ENCODE measurements at places on chromosomes 16 and 17.

DNA sequence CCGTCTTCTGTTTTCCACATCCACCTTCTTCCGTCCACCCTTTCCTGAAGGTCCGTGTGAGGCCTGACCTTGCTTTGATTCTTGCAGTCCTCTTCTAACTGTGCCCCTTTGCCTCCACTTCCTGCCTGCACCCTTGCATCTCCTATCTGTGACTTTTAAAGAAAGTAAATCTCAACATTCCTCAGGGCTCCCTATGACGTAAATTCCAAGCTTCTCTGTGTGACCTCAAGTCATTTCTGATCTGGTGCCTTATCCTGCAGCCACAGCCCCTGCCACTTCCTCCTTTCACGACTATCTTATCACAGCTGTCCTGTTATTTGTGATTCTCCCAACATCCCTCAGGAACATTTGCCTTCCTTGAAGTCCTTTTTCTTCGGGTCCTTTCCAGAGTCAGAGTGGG, 520.5 kb downstream of the CDH13 start:
- no peak for DNase-seq

- DNase-seq = no peak
Measured at GRCh38 chr17:72215490-72215889, 94.7 kb downstream of the SOX9 start.

- no peak for DNase-seq
Measured at GRCh38 chr16:4241928-4242283, at the start of gene SRL. Gene SRL, minus strand, starts transcription at chr16:4242080. Its CDS starts 13 bp downstream, at chr16:4242067.

- no peak for DNase-seq
Measured at GRCh38 chr16:17203424-17203823, 267.3 kb downstream of the XYLT1 start.

DNA sequence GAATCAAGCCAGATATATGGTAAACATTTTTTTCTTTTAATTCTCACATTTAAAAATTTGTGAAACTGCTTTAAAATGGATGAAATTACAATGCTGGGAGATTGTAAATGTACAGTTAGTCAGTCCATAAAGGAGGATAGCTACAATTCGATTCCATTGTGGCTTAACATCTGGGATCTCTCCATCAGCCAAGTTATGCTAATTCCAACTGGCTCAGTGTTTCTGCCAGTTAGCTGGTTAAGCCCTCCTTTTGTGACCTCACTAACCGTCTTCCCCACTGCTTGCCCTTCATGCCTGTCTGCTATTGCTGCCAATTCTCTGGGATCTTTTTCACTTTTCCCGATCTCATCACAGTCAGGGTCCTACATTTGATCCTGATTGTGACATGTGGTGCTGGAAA, 1347.6 kb downstream of the CDH11 start:
- no peak for DNase-seq

DNA sequence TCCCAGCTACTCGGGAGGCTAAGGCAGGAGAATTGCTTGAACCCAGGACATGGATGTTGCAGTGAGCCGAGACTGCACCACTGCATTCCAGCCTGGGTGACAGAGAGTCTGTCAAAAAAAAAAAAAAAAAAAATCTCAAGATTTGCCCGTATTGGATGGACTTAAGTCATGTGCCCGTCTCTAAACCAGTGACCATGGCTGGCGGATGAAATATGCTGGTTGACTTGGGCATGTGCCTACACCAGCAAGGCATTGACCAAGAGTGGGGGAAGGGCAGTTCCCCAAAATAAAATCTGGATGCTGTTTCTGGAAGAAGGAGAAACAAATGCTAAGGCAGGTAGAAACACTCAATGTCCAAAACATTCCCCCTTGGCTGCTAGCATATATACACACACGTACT, 21.5 kb upstream of the COL1A1 start:
- DNase-seq = no peak

DNA sequence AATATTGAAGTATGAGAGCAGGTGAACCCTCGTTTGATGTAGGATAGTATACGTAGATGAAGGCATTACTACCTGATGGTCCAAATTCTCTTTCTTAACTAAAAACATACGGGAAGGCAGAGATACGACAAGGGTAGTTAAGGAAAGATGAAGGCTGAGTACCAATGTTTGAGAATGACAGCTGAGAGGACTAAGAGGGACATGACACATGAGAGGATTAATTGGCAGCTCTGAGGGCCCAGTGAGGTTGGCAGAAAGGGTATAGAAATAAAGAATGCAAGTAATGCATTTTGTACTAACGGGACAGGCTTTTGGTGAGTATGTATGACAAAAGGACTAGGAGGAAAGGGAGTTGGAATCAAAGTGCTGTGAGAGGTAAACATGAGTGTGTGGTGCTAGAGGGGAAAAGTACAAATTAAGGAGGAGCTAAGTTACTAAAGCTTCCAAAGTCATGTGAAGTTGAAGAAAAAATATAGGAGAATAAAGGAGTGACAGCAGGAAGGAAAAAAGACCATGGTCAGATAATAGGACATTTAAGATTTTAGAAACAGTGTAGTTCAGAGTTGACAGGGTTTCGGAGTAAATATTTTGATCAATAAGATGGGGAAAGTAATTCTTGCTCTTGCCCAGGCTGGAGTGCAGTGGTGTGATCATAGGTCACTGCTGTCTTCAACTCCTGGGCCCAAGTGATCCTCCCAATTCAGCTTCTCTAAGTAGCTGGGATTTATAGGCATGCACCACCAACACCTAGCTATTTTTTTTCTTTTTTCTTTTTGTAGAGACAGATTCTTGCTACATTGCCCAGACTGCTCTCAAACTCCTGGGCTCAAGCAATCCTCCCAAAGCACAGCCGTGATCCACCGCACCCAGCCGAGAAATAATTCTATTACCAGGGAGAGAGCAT, 43.1 kb upstream of the ITGA2B start:
- DNase-seq = no peak

DNA sequence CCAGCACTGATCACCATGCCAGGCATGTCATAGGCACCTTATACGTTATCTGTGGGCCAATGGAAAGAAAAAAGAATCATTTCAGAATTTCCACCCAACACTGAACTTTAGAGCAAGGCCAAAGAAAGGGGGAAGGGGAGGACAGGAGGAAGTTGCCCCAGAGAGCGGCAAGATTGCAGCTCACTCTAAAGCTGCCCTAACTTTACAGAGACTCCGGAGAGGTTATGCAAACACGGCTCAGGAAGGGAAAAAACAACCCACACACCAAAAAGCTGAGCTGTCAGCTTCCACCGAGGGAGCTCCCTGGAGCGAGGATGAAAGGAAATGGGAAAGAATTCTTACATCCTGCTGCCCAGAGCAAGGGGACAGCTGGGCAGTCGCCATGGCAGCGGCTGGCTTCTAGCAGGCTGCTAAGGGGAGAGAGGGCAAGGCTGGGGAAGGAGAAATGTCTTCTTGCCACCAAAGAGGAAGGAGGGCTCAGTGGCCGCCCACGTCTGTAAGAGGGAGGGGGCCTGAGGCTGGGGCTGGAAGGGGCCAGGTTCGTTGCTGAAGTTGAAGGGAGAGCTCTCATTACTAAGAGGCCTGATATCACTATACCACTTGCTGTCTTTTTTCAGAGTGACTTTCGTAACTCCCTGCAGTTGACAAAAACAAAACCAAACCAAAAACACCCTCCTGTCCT, 18.2 kb downstream of the COTL1 start:
- DNase-seq = peak; percentile 44

DNA sequence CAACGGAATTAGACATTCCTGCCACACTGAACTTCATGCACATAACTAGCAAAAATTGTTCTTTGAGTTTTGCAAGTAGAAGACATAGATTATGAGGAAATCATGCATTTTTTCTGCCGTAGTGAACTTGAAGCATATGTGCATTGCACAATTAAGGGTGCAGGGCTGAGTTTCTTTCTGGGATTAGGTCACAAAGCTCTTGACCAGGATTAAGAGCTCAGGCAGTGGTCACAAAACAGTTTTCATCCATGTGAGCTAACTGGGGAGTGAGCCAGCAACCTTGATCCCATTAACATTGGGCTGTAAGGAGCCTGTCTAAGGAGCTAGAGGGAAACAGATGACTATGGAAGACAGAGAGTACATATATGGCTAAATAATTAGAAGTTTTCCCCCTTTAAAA, 143.7 kb downstream of the PMP22 start:
- peak; percentile 44 for DNase-seq

- DNase-seq = no peak
Measured at GRCh38 chr16:22099256-22099975, 7.1 kb downstream of the VWA3A start.

- DNase-seq = no peak
Measured at GRCh38 chr16:50747207-50747956, 5.5 kb downstream of the CYLD start.

DNA sequence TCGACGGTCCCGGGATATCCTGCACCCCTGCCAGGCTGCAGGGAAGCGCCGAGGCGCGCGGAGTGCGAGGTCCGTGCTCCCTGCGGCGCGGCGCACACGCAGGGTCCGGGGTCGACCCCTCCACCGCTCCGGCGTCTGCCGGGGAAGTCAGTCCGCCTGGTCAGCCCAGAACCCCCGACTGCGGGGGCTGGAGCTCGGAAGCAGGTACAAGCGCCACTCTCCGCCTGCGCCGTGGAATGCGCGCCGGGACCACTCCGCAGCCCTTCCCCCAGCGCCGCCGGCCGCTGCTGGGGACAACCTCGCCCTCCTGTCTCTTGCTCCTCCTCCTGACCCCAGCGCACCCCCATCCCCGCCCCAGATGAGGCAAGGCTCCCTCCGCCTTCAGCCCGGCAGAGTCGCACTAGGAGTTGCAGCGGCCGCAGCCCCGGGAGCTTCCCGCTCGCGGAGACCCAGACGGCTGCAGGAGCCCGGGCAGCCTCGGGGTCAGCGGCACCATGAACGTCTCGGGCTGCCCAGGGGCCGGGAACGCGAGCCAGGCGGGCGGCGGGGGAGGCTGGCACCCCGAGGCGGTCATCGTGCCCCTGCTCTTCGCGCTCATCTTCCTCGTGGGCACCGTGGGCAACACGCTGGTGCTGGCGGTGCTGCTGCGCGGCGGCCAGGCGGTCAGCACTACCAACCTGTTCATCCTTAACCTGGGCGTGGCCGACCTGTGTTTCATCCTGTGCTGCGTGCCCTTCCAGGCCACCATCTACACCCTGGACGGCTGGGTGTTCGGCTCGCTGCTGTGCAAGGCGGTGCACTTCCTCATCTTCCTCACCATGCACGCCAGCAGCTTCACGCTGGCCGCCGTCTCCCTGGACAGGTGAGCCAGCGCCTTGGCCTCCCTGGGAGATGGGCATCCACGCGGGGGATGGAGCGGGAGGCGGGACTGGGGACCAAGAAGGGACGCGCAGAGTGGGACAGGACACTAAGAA, at the start of gene GALR2:
GALR2 (plus strand) TSS at position 392 of the 974 bp plus-strand sequence; CDS start at position 495, 103 bp downstream.
- no peak for DNase-seq

DNA sequence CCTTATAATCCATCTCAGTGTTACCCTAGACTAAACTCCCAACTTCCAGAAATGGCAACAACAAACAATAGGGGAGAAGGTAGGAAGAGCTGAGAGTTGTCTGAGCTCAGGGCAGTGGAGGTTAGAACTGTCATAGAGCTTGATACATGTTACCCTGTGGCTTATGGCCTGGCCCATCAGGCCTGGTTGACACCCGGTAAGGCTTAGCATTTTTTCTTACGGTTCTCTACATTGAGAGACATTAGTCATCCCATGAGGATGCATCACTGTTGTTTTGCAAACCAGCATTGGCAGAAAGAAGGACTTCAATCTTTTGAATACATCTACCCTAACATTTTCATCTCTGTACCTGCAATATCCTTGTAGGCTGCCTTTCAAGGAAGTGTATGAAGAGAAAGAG, 226.6 kb downstream of the PHKB start:
- no peak for DNase-seq

GRCh38 chr17:82244413-82245133, 15.7 kb downstream of the SLC16A3 start:
- no peak for DNase-seq

All from MG63 (cell line).